ENCODE measurements at places on chromosomes 5 and 9. TPM values are rescaled to one million over a fixed set of nuclear protein-coding genes. Genes with fewer than 3 reads are reported as not detected.

Gene LURAP1L
- polyA plus RNA-seq, result 3.4 TPM

Gene LCP2
- polyA plus RNA-seq, result not detected

Gene MOB3B
- 0.90 TPM for polyA plus RNA-seq

Gene SPATA31C1
- not detected for polyA plus RNA-seq

Gene NPR3
- polyA plus RNA-seq, result 35.8 TPM

Gene ARID3C
- polyA plus RNA-seq, result 0.11 TPM

Gene GPR151
- polyA plus RNA-seq, result not detected

Gene PRLR
- polyA plus RNA-seq, result 0.34 TPM
